ENCODE measurements at places on chromosomes 4 and X.

GRCh38 chr4:186307916-186308315 lies 41.9 kb downstream of the F11 start:
- DNase-seq, result no peak

DNA sequence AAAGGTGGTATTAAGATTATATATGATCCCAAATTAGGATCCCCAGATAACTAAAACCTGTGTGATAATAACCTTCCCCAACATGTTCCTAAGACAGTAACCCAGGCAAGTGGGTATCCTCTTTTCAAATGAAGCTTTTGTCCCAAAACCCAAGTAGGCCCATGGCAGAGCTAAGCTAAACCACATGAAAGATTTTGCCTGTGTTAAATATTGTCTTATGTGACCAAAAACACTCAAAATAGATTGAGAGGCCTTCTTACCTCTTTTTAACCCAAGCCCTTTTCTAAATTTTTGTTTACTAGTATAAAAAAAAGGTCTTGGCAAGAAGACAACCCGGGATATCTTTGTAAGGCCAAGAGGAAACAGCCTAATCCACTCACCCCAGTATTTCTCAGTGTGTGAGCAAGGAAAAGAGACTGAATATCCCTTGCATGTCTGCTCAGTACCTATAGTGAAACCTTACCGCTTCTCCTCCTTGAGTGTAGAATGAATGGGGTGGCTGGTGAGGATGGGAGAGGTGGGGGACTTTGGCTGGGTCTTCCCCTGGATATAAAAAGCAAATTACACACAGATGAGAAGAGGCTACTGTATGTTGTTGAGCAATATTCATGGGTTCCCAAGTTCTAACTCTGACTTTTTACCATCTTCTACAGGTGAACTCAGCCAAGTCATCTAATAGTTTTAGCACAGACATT lies 188.8 kb upstream of the BMP3 start:
- DNase-seq, result no peak

- no peak for DNase-seq
Observed at GRCh38 chrX:132956421-132957210, 1.8 kb downstream of the HS6ST2 start.

- DNase-seq, result no peak
Observed at GRCh38 chr4:41207291-41207831, 7.0 kb downstream of the APBB2 start.

GRCh38 chr4:41175794-41176193 lies 38.5 kb downstream of the APBB2 start:
- DNase-seq, result no peak

GRCh38 chrX:54798137-54798536 lies at the start of gene ITIH6:
ITIH6 (minus strand) TSS chrX:54798255; CDS start chrX:54798210, 45 bp downstream.
- peak; percentile 52 for DNase-seq

DNA sequence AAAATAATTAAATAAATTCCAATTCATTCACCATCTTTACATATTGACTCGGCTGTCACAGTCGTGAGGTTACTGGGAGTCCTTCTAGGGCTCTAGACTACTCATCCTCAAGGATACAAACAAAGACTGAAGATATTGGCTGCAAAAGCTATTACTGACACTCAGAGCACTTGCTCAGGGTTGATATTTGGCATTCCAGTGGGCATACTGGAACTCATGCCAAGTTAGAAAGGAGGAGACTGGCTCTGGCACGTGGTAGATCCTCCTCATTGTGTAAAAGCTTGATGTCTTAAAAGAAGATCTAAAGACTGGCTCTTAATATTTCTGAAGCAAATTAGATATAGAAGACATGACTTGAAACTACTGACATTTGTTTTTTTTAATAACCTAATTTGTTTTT lies 172.7 kb downstream of the GPM6A start:
- no peak for DNase-seq

GRCh38 chr4:41679991-41680390 lies 68.5 kb downstream of the PHOX2B start:
- DNase-seq, result no peak

DNA sequence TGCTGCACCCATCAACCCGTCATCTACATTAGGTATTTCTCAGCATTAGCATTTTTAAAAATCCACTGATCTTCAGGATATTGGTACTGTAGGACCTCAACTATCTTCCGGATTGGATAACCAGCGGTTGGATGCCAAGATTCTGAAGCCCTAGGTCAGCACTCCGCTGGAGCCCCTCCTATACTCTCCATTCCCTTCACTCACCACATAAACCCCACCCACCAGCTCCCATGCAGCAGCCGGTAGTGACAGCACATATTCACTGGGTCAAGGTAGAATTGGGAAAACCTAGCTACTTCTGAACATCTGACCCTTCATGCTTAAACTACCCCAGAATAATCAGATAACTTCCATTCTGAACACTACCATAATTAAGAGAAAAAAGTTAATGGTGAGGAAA lies 134.9 kb downstream of the CORIN start:
- no peak for DNase-seq

DNA sequence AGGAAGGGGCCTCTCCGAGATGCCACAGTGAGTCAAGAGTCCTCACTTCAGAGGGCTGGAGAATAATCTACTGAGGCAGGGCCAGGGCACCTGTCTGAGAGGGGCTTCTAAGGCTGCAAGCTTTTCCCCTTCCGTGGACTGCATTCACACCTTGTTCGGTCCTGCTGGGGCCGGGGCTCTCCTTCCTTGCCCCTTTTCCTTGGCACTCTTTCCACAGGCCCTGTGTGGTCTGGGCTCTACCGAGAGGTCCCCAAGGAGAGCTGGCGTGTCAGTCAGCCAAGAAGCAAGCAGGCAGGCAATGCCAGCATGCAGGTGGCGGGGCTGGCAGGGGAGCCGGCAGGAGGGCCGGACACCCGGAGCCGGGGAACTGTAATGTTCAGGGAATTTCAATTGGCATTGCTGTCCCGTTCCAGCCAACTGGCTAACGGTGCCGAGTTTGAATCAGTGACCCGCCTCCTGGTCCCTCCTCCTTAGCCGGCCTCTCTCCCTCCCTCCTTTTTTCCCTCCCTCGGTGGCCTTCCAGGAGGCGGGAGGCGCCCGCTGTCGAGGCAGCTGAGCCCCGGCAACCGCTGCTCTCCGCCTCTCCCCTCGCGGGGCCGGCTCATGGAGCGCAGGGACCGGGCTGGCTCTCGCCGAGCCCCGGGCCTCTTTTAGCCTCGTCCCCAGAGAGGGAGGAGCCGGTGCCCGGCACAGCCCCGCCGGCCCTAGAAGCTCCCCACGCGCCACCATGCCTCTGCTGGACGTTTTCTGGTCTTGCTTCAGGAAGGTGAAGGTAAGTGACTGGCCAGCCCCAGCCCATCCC lies at the start of gene STARD8:
STARD8 (plus strand) TSS at position 511 of the 802 bp plus-strand sequence; CDS start at position 728, 217 bp downstream.
- DNase-seq, result peak; percentile 71
